ENCODE measurements at places on chromosomes 6 and 20. TPM values are rescaled to one million over a fixed set of nuclear protein-coding genes. Genes with fewer than 3 reads are reported as not detected.

DNA sequence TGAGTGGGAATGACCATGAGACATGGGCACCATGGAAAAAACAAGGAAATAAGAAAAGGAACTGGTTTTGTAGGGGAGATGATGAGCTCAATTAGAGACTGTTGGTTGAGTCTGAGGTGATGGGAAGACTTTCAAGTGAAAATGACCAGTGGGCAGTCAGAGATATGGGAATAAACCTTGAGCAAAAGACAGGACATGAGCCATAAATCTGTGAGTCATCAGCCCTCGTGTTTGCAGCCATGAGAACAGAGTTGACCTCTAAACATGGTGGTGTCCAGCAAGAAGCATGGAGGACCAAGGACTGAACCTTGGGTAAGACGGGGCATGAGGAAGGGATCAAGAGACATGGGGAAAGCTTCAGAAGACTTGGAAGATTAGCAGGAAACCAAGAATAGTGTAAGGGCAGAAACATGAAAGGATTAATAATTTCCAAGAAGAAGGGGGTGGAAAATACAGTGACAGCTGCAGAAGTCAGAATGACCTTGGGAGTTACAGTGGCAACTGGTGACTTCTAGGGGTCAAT lies 280.6 kb upstream of the PRDM1 start:
- DNase-seq: no peak

DNA sequence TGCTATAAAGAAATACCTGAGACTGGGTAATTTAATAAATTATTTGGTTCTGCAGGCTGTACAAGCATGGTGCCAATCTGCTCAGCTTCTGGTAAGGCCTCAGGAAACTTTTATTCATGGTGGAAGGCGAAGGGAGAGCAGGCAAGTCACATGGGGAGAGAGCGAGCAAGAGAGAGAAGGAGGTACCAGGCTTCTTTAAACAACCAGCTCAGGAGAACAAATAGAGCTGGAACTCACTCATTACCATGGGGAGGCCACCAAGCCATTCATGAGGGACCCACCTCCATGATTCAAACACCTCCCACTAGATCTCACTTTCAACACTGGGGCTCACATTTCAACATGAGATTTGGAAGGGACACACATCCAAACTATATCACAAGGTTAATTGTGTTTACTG lies 44.9 kb upstream of the CRISP1 start:
- DNase-seq: no peak

- DNase-seq: no peak
Observed at GRCh38 chr6:15062516-15063252, 183.2 kb upstream of the JARID2 start.

DNA sequence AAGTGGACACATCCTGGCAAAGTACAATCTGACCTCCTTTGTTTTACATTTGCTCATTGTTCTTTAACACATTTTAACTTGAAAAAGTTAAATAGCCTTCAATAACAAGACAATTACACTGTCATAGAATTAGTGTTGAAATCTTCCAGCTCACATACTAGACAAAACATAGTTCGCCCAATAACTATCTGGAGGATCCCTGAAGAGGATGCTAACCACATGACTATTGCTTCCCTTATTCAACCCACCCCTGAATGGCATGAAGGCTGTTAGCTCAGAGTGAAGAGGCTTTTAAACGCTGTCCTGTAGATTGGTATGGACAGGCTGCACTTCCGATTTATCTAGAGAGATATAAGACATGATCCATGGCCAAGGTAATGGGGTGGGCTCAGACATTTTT lies 15.0 kb upstream of the DSE start:
- no peak for DNase-seq

DNA sequence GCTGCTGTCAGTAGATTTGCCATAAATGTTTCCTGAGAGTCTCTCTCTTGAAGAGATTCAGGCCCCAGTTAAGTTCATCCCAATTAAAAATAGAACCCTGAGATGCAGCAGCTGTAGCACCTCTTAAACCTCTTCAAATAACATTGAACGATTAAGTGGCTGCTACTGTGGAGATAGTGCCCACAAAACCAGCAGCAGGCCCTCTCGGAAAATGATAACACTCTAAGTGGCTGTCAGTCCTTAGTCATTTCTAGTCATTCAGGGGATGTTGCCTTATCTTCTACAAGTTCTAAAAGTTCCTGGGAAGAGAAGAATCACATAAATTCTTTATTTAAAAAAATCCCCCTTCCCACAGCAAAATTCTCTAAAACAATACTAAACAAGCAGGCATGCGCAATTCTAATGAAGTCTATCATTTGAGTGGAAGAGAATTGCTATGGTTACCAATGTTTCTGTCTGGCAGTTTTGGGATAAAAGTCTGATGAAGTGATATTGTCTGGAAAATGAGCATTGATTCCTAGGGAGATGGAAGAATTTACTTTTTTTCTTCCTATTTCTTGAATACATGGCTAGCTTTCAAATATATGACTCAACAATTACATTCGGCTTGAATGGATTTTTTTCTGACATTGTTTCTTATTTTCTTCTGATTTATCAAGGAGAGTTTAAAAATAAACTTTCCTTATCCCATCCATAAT lies 131.9 kb downstream of the TRMT11 start:
- DNase-seq: no peak

DNA sequence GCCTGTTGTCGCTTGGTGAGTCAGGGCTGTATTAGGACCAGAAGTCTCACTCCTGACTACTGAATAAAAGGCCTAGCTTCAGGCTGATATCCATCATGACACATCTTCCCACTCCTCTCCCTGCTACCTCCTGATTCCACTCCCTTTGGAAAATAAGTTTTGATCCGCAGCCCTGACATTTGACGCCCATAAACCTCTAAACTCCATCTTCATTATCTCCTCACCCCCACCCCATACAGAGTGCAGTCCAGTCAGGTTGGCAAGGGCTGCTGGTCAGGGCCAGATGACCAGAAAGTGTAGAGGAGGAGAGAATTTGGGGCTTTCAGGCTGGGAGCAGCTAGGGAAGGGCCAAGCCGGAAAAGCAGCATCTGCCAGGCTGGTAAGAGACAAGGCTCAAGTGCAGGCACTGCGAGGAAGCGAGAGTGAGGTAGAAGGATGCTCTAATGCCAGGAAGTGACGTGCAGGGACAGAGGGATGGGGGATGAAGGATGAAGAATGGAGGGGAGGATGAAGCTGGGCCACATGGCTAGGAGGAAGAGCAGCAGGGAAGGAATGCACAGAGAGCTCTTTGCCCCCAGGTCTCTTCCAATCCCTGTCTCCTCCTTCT lies 1.2 kb downstream of the GGT7 start:
- no peak for DNase-seq

DNA sequence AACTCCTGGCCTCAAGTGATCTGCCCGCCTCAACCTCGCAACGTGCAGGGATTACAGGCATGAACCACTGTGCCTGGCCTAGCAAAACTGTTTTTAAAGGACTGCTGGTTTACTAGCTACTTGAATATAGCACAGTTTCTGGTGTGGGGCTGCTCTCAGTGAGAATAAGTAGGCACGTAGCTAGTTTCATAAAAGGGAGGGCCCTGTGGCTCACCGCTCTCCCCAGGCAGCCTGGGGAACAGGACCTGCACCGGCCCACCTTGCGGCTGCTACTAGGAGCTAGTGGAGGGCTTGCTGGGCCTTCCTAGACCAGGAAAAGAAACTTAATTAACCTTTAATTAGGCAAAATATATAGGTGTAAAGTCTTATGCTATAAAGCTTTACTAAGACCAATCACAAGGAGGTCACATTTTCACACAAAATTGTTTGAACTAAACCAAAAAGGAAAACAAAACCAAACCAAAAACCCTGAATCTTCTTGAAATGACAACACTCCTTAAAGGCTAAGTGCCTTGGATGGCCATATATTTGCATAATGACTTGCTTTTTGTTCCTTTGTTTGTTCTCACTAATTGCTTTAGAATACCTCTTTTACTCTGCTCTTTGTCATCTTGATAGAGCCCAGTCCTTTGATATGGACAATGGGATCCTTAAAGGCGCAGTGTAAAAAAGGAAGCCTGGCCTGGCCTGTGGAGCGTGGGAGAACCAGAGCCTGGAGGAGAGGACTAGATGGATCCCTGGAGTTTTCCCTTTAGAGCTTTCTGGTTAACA lies 69.5 kb upstream of the SAMD5 start:
- DNase-seq: no peak

GRCh38 chr20:23144856-23145255 lies 58.7 kb upstream of the CD93 start:
- DNase-seq: no peak

The NRSN1 gene
- total RNA-seq: not detected

The ZFP57 gene
- total RNA-seq: not detected

Measured in left lobe of liver (tissue), 2 donors.